ENCODE measurements at places on chromosomes 5 and 9.

- no peak for DNase-seq
Measured at GRCh38 chr5:134917070-134917815, 12.3 kb downstream of the PCBD2 start.

- DNase-seq: no peak
Measured at GRCh38 chr9:93721417-93721965, 145.1 kb downstream of the PHF2 start.

DNA sequence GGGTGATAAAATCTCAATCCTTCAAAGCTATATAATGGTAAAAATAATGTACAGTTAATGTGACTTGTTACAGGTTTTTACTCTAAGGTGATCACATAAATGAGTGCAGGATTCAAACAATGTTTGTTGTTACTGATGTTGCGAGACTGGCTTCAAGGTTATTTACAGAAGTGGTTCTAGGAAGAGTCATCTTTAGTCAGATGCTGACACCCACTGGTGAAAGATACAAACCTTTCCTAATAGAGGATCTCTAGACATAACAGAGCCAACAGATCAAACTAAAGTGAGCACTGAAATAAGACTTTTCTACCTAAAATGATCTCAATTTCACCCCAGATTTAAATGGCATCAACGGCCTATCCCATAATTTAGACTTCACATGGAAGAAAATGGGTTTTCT is 20.2 kb downstream of the ARSB start:
- peak; percentile 74 for DNase-seq

- peak; percentile 59 for DNase-seq
Measured at GRCh38 chr5:67992923-67993322, 222.6 kb upstream of the PIK3R1 start.

DNA sequence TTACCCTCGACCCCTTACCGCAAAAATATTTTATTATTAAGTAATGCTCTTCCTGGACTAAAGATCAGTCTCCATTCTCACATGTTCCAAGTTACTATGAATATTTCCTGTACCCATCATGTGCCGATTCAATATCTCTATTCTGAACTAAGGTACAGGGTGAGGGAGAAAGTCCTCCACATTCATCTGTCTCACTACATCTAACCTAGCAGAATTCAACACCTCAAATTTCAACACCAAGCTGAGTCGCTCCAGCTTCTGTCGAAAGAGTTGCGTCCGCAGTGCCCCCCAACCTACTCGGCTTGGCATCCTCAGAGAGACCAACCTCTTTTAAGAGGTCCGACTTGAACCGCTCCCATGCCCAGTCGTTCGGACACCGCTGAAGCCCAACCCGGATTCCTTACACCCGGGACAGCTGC is 1.0 kb downstream of the CERT1 start:
- no peak for DNase-seq

- no peak for DNase-seq
Measured at GRCh38 chr9:95754533-95755420, 120.7 kb upstream of the ERCC6L2 start.

DNA sequence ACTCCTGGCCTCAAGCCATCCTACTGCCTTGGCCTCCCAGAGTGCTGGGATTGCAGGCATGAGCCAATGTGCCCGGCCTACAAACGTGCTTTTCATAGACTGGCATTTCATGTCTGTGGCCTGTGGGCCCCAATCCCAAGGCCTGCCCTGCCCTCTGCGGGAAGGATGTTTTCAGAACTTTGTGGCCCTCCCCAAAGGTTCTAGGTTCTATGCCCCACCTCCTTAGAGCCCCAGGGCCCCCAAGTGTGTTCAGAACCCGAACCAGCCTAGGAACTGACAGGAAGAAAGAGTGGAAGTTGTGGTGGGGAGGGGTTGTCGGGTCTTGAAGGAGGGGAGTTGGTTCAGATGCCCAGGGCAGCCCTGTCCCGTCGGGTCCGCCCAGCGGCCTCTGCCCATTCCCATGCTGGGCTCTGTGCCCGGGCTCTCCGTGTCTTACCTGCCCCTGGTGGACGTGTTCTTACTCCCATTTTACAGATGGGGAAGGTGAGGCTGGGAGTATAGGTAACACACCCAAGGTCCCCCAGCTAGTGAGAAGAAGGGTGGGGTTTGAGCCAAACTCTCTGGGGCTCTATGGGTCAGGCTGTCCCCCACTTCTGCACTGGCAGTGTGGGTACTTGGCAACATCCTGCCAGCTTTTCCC is 175.8 kb upstream of the IER5L start:
- DNase-seq: no peak

GRCh38 chr5:52846182-52846842 is 58.6 kb downstream of the ITGA1 start:
- peak; percentile 62 for DNase-seq

- no peak for DNase-seq
Measured at GRCh38 chr5:6544561-6544935, 88.3 kb downstream of the NSUN2 start.

DNA sequence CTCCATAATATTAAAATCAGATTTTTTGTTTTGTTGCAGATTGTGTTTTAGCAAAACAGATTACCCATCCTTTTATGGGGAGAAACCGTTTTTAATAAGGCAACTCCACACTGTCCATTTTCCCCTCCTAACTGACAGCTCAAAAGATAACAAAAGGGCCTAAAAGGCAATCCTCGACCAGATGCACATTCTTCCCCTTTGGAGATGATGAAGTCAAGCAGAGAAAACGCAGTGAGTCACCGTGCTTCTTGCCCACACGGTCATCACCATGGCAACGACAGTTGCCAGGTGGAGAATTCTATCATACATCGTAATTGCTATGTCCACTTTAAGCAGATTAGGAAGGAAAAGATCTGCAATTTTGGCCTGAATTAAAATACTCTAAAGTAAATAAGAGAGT is 96.4 kb downstream of the DIRAS2 start:
- DNase-seq: peak; percentile 91

GRCh38 chr5:151923866-151924476 is 680 bp downstream of the GLRA1 start:
- DNase-seq: no peak

- DNase-seq: no peak
Measured at GRCh38 chr5:4548341-4548740, 591.8 kb upstream of the ADAMTS16 start.

DNA sequence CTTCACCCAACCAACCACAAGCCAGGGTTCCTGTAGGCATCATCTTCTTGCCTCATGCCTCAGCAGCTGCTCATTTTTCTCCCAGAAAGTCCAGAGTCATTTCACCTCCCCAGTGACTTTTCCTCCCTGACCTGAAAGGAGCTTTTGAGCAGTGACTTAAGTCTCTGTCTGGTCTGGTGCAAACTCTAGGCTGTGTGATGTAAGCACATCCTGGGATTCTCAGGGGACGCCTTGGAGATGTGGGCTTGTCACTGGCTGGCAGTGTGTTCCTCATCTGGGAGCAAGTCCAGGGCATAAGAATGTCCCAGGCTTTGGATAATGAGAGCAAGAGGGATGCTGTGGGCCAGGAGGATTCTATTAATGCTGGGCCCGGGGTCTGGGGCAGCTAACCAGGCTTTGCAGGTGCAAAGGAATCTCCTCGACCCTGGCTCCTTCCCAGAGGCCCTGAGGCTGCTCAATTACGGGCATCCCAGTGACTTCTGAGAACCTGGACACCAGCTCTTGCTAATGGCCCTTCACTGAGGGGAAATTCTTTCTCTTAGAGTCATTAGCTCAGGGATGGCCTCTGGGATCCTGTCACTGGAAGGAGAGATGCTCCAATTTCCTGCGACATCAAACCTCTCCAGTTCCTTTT is 211.0 kb upstream of the PANK3 start:
- DNase-seq: no peak

- peak; percentile 70 for DNase-seq
Measured at GRCh38 chr9:6931913-6932312, 174.1 kb downstream of the KDM4C start.

DNA sequence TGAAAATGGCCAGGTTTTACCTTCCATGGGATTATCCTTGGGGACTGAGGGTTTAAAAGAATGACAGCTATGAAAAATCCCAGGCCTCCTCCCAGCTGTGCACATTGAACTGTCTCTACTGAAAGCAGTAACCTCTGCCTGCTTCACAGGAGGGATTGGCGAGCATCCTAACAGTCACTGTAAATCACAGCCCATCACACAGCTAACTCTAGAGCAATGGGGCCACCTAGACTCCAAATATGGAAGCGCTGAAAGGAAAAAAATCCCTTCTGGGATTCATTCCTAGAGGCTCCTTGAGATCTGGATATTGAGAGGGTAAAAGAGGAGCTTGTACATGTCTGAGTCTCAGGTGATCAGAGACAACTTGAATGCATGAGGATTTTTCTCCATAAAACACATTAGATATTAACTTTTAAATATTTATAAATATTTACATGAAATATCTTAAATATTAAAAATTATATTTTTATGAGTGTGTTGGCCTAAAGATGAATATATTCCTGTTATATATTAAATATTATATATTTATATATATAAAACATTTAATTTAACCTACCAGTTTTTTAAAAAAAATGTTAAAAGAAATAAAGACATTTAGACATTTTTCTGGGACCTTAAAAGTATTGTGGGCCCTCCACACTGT is 133.8 kb upstream of the SLC24A2 start:
- DNase-seq: peak; percentile 75

- DNase-seq: no peak
Measured at GRCh38 chr5:109604758-109605157, 85.0 kb upstream of the MAN2A1 start.

DNA sequence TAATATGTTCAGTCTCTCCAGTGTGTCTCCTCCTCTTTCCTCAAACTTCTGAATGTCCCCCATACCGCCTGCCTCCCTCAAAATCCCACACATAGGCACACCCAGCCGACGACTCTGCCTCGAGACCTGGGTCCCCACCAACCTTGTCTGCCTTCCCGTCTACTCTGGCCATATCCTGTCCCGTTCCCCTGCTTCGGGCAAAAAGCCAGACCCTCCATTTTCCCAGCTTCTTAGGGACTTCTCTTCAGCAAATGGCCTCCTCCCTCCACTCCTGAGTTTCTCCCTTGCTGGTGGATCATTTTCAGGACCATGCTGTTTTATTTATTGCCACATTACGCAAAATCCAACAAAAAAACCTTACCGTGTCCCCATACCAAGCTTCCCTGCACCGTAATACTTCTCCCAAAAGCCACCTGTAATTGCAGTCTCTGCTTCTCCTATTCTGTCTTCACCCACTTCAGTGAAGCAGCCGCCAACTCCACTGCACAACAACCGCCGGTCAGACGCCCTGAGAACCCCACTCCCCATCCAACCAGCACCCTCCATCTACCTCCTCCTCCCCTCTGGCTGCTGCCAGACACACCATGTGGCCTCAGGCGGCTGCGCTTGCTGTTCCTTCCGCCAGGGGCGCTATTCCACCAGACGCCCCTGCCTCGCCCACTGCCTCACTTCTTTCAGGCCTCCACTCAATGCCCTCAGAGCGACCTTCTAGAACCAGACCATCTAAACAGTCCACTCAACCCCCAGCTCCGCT is 117.0 kb downstream of the TRPM6 start:
- no peak for DNase-seq

DNA sequence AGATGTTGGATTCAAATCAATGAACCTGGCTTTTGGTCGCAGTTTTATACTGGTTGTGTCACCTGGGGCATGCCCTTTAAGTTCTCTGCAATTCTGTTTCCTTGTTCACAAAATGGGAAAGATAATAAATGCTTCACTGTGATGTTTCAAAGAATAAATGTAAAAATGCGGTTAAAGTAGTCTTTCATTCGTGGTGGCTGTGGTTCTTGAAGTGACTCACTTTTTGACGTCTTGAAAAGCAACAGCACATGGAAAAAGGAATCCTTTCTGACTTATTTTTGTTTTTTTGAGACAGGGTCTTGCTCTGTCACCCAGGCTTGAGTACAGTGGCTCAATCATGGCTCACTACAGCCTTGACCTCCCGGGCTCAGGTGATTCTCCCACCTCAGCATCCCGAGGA is 88.4 kb upstream of the SLIT3 start:
- DNase-seq: no peak

DNA sequence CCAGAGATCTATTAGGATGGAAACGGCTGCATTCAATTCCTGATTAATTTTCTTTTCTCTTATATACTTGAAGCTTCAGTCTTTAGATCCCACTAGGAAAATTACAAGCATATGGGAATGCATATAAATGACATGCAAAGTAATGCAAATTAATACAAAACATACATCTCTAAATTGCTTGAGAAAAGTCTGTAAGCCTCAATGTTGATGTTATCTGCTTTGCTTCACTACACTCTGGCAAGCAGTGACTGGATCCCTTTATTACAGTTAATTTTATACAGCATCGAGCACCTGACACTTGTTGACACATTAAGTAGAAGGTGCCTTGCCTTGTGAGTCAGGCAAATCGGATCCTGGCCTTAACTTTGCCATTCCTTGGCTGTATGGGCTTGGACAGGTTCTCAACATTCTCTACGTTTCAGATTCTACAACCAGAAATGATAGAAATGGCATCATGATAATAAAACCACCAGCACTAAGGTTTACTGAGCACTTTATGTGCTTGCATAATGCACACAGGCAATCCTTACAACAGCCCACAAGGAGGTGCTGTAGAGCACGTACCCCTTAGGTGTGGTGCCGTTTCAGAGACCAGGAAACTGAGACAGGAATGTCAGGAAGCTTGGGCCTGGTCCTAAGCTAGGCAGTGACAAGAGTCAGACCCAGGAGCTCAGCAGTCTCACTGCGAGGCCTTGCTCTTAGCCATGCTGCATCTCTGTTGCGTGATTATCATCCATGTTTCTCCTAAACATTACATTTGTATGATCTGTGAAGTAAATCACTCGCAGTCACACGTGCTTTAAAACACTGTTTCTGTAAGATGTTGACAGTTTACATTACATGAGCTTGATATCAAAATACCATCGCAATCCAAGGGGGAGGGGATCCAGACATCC is 2.7 kb downstream of the GCNT4 start:
- peak; percentile 65 for DNase-seq

DNA sequence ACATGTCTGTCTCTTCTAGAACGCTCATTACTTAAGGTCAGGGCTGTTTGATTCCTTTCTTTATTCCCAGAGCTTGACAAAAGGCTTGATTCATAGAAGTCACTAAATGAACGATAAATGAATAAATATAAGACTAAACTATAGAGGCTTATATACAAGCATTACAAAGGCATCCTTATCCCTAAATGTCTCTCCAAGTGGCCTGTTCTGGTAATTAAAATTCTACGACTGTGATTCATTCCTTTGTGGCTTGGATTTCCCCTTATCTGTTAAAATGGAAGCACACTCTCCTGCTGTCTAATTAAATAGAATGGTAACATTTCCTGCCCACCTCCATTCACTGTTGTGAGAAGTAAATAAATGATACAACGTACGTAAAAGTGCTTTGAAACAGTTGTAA is 49.5 kb downstream of the C7 start:
- no peak for DNase-seq

DNA sequence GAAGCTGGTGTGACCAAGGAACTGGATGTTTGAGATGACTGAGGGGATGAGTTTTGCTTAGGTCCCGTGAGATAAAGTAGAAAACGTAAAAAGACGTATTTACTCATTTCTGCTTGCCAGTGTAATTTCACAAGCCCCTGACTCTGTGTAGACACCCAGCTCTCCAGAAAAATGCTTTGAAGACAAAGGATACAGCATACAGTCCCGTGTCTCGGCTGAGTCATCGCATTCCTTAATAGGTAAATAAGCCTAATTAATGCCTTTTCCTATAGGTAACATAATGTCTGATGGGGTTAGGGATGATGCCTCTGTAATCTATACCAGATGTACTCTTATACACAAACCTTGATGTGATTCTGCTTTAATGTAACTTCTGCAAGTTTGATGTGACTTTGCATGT is 20.2 kb downstream of the S100Z start:
- peak; percentile 32 for DNase-seq
